ENCODE measurements at places on chromosomes 1 and 21.

DNA sequence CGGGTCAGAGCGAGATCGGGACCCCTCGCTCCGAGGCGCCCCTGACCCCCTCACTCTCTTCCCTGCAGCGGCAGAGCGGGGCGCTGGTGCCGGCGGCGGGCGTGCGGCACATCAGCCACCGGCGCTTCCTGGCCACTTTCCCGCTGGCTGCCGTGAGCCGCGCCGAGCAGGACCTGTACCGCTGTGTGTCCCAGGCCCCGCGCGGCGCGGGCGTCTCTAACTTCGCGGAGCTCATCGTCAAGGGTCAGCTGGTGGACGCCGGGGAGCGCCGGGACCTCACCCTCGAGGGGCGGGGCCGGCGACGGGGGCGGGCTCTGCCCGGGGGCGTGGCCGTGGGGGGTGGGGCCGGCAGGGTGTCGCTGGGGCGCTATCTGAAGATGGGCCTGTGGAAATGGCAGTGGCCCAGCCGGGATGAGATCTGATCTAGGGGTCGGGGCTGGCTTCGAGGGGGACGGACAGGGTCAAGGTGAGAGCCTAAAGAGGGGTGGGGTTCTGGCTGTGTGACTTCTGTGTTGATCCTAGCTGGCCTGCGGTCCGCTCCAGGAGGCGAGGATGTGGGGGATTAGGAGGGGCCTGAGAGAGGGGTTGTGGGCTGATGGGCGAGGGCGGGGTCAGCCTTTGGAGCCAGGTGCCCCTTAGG lies 23.6 kb downstream of the PTPRU start:
- DNase-seq: no peak

DNA sequence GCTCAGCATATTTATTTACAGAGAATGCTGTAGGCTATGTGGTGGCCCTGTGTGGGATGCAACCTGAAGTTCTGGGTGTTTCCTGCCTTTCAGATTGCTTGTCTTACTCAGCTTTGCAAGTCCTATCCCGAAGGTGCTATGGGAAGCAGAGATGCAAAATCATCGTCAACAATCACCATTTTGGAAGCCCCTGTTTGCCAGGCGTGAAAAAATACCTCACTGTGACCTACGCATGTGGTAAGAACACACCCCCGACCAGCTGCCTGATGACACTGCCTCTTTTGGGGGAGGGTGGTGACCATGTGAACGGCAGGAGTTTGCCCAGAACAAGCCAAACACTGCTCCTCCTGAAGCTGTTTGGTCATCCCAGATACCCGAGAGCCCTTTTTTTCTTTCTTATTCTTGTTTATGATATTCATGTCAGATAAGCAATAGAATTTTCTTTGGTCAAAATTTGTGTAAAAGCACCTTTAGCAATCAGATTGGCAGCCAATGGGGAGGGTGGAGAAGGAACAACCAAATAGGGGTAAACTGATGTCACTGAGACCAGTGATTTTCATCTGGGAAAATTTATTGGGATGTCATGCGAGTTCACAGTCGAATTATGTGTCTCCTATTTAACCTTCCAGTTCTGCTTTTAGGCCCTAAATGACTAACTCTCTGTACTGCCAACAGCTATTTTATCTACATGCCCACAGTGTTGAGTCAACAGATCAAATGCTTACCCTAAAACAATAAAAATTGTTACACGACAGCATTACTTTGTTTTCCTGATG lies 82.6 kb downstream of the EVA1C start:
- no peak for DNase-seq

DNA sequence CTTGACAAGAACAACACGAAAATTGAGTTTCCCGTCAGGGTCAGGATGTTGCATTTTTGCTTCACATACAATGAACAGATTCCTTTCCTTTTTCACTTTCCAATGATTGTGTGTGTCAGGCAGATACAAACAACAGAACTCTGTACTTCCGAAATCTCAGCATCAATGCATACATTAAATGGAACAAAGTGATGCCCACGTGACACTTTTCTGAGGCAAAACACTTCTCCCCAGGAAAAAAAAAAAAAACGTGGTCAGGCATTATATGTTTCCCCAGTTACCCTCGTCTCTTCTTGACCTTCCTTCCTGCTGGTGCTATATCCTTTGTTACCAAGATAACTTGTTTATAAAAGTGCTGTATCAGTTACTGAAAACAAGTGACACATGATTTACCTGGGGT lies 181.8 kb downstream of the ZNF281 start:
- no peak for DNase-seq

DNA sequence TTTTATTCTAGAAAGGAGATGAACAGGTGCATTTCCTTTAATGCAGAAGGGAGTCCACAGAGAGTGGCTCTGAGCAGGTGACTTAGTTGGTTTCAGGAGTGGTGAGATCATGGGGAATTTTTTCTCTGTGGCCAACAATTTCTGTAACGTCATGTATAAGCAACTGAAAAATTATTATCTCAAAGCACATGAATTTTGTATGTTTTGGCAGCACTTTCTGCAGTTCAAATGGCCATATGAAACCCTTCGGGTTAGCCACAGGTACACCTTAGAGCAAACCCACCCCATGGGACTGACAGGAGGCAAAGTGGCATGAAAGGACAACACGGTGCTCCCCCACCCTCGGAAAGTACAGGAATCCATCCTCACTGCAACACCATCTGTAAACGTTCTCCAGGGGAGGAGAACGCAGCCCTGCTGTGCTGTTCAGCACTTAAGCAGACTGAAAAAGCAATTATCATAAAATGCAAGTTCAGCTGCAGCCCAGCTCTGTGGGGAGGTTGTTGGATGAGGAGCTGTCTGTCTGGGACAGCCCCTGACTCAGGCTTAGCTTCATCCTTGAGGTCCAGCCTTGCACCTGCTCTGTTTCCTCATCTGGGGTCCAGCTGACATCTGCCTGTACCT lies 55.8 kb upstream of the CLDN14 start:
- DNase-seq: no peak

- no peak for DNase-seq
These were observed 77.6 kb downstream of the EVI5 start for GRCh38 chr1:92707292-92707691.

GRCh38 chr21:35216996-35217395 lies 167.9 kb upstream of the RUNX1 start:
- no peak for DNase-seq

DNA sequence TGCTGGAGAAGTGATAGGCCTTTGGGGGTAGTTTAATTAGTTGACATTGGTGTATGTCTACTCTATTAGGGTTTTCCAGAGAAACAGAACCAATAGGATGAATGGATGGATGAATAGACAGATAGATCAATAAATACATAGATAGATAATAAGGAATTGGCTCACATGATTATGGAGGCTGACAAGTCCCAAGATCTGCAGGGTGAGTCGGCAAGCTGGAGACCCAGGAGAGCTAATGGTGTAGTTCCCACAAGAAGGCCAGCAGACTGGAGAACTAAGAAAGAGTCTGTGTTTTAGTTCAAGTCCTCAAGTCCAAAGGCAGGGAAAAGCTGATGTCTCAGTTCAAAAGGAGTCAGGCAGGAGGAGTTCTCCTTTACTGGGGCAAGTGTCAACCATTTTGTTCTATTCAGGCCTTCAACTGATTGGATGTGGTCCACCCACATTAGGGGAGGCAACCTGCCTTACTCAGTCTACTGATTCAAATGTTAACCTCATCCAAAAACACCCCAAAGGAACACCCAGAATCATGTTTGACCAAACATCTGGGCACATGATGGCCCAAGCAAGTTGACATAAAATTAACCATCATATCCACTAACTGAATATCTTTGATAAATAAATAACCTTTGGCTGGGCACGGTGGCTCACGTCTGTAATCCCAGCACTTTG lies 4.5 kb upstream of the SDE2 start:
- DNase-seq: no peak

DNA sequence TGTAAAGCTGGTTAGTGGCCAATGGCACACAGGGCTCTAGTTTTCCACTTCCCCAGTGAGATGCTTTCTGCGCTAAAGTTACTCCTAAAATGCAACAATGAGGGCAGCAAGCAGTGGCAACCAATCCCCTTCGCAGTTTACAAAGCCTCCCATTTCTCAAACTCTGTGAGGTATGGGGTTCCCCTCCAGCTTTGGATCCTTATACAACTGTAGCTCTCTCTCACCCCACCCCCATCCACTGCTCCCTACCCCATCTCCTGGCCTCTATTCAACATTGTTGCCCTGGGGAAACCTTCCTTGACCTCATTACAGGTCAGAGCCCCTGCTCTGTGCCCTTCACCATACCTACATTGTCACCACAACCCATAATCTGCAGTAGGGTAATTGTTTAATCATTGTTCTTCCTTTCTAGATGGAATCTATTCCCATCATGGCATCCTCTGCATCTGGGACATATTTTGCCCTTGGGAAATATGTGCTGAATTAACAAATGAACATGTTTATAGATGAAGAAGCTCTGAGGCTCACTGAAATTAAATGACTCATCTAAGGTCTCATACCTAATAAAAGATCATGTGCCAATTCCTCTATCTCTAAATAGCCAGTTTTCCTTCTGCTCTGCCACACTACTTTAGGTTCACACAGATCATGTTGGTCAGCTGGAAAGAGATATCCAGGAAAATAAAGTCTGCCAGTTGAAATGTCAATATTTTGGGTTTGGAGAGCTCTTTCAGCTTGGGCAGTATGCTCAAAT lies 12.6 kb downstream of the KIAA0040 start:
- DNase-seq: no peak

- DNase-seq: no peak
These were observed 254.8 kb upstream of the DEPDC1 start for GRCh38 chr1:68751723-68752122.

DNA sequence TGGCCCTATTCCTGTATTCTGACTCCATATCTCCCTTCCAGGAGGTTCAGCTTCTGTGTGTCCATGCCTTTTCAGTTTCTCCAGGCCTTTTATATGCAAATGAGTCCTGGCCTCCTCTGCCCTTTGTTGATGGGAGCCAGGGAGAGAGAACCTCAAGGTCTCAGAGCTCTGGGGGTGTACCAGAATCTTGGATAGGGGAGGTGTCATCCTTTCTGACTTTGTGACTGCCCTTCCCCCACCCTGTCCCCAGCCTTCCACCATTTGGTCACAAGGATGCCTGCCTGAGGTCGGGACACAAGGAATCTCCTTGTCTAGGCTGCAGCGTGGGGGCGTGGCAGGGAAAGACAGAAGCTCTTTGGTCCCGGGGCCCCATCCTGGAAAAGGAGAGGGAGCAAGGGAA lies 18.6 kb downstream of the LURAP1 start:
- DNase-seq: no peak

DNA sequence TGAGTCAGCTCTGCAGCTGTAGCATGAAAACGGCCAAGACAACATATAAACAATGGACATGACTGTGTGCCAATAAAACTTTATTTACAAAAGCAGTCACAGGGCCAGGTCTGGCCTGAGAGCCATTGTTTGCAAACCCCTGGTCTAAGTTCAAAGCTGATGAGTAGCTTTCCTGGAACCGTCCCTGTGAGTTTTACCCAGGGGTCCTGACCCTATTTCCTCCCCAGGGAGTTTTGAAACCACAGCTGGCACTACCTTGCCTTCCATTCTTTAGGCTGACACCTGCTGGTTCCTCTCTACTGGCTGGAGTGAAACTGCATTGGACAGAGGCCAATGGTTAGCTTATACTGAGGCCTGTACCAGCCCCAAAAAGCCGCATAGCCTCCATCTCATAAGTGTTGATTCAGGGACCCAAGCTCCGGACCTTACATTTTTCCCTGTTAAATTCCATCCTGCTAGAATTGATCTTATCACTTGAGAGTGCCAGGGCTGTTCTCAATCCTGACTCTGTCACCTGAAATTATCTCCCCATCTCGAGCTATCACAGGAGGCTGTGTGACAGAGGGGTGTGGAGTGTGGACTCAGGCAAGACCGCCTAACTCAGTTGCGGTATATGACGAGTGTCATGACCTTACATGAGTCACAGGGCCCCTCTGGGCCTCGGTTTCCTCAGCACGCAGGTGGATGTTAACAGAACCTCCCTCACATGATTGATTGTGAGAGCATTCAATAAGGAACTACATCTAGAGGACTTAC lies 343.6 kb downstream of the NPHP4 start:
- no peak for DNase-seq

Data from stimulated activated CD4-positive, alpha-beta T cell treated with anti-CD3 and anti-CD28 coated beads, Interleukin-2, amount 100 ng/mL, for 4 hours (primary cell).